CD4-positive, alpha-beta T cell treated with Interleukin-17A for 1 hour (primary cell): ENCODE measurements at places on chromosomes 13 and 19.
A peak's percentile ranks its signal among the peaks of the same experiment; 100 is the strongest.

DNA sequence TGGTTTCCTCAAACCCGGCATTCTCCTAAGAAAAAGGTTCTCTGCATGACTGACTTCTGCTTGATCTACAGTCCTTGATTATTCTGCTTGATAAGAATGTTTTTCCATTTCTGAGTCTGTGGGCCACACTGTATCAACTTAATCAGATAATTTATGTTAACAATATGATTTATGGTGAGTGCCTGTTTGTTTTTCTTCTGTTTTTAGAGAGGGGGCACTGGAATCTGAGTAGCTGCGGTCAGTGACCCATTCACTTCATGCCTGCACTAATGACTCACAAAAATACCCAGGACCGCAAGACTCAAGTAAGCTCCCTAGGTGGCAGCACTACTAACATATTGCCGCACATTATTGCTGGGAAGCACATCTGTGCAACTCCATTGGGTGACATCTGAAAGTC lies 542.3 kb upstream of the ATXN8OS start:
- no peak for DNase-seq

- DNase-seq, result no peak
These were observed 546.6 kb downstream of the DACH1 start for GRCh38 chr13:71320452-71320851.

- no peak for DNase-seq
These were observed 50.8 kb downstream of the RFX2 start for GRCh38 chr19:6059396-6059947.

GRCh38 chr13:95492044-95492801 lies 60.3 kb upstream of the CLDN10 start:
- no peak for DNase-seq

DNA sequence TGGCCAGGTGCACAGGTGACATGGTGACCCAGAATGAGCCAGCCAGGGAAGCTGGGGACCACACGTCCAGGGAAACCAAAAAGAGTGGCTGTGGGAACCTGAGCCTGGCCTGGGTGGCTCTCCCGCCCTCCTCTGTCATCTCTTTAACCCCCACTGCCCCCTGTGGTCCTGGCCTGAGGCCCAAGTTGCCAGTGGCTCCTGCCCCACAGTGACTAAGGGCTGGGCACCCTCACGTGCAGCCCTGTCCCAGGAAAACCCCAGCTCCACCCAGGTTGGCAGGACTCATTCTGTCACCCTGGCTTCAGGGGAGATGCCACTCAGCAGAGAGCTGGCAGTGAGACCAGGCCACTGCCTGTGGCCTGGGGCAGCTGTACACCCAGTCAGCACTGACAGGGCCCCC lies 30.6 kb upstream of the ISYNA1 start:
- DNase-seq, result no peak

DNA sequence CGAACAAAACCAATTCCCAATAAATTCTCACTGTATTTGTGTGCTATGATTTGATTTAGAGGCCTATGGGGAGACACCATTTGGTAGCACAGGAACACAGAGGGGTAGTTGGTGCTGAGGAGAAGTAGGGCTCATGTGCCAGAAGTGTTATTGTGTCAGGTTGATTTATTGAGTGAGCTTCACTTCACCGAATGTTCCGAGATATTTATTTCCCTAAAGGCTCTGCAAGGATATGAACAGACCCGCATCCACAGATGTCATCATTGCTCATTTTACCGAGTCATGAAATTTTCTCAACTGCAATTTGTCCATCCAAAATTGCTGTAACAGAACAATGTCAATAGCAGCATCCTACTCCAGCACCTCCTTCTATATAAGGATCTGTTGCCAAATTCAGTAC lies 69.5 kb downstream of the DACH1 start:
- DNase-seq, result no peak

DNA sequence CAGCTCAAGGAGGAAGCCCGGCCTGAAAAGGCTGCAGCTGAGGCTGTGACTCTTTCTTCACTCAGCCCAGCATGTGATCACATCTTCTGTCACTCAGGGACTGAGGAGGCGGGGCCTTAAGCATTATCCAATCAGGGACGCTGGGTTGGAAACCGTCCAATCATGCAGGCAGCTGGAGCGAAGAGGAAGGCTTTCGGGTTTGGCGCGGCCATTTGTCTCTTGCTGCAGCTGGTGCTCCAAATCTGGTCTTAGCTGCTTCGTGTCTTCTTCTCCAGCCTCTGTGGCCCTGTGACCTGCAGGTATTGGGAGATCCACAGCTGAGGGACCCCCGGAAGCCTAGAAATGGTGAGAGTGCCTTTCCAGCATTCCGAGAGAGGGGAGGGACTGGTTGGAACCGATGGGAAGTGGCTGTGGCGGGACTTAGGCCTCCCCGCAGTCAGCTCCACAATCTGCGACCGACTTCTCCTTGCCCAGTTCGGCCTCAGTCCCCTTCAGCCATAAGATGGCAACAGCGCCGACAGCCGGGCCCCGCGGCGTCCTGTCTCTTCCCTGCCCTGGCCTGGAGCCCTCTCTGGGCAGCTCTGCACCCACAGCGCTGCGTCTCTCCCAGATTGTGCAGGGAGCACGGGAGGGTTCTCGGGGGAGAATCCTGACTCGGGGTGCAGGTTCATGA lies at the start of gene ZNF90:
Gene ZNF90, plus strand, starts transcription at position 210 of the 673 bp plus-strand sequence. Its CDS starts 133 bp downstream, at position 343.
- DNase-seq, result peak; percentile 93

DNA sequence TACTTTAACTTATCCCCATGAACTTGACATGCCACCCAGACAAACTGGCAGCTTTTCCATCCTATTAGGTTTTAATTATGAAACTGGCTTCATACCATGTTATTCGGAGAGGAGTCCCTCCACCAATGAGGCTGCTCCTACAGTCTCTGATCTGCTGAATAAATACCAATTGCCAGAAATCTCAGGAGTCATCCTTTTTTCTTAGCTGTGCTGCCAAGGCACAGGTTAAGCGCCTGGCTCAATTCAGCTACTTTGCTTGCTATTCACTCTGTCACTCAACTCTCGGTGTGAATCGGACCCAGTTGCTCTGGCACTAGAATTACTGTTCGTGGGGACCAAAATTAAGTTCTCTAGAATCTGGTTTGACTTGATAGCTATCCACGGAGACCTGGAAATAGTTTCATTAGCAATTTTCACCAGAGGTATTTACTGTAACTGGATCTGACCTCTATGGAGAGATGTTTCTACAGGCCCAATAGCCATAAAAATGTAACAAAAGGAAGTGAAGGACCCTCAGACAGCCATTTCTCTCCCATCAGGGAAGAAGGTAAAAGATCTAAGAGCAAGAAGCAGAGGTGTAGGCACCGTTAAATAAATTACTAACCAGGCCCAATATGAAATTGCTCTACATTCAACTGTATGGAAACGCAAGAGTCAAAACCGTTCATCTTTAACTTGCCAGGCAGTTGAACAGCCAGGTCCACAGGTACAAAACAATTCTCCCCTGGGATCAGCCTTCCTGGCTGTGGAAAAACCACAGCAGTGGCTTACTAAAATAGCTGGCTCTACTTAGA lies 5.4 kb downstream of the ZC3H4 start:
- peak; percentile 34 for DNase-seq

DNA sequence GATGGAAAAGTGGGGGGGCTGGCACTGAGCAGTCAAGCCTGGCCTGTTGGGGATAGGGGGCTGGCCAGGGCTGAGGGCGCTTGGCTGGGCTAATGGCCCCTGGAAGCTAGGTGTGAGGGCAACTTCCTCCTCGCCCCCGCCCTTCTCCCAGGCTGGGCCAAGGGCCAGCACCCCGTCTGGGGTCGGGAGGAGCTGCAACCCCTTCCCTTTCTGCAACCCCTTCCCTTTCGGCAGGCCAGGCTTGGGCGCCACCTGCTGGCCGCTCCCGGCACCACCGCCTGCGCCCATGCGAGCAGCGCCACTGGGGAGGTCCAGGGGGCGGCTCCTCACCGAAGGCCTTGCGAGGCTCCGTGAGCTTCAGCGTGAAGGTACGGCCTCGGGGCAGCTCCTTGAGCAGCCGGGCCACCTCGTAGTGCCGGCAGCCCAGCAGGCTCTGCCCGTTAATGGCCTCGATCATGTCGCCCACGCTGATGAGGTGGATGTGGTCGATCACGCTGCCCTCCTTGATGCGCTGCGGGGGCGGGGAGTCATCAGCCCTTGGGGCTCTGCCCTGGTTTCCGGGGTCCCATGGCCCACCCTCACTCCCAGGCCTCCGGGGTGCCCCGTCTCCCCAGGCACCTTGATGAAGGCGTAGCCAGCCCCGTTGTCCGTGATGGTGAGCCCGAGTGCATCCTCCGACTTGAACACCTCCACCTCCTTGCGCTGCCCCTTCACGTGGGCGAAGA lies 5.0 kb upstream of the PTGER1 start:
- DNase-seq, result peak; percentile 73
